Activated naive CD8-positive, alpha-beta T cell treated with anti-CD3 and anti-CD28 coated beads, Interleukin-2, amount 10 ng/mL, durations not matched to agents 7 days and 5 days (primary cell): ENCODE measurements at places on chromosomes 13 and 19. TPM values are rescaled to one million over a fixed set of nuclear protein-coding genes. Genes with fewer than 3 reads are reported as not detected.

Gene APOC4
- total RNA-seq: not detected

Gene SLITRK6
- not detected for total RNA-seq

Gene IFNL4
- total RNA-seq: not detected

Gene CDC42EP5
- total RNA-seq: not detected

Gene TEKTIP1
- 13.9 TPM for total RNA-seq

Gene ZNF549
- 13.6 TPM for total RNA-seq

Gene PRR22
- total RNA-seq: 3.8 TPM

Gene PRODH2
- total RNA-seq: not detected

Gene ATXN8OS
- total RNA-seq: not detected

Gene KCTD15
- 1.3 TPM for total RNA-seq

Gene SYCN
- not detected for total RNA-seq

Gene SYNE4
- total RNA-seq: 3.8 TPM

Gene SPRED3
- total RNA-seq: 2.6 TPM

Gene OR4F17
- total RNA-seq: not detected

Gene TUBA3C
- total RNA-seq: not detected

Gene PRRG2
- 2.3 TPM for total RNA-seq

Gene C19orf38
- 1.9 TPM for total RNA-seq

Gene ADAMTSL5
- 2.1 TPM for total RNA-seq

Gene ZNF439
- total RNA-seq: 16.8 TPM

Gene ICAM5
- total RNA-seq: 0.62 TPM

Gene LAMP1
- total RNA-seq: 90.1 TPM

Gene FLT1
- 1.1 TPM for total RNA-seq

Gene FOSB
- total RNA-seq: 69.4 TPM

Gene USHBP1
- not detected for total RNA-seq

Gene ZNF814
- 43.3 TPM for total RNA-seq

Gene DHRS12
- 12.6 TPM for total RNA-seq

Gene FFAR3
- total RNA-seq: not detected

Gene BEST2
- total RNA-seq: not detected

Gene DNM2
- 259 TPM for total RNA-seq

Gene GJA3
- 0.54 TPM for total RNA-seq

Gene CIRBP
- 342 TPM for total RNA-seq

Gene CEACAM5
- total RNA-seq: not detected

Gene ZNF492
- total RNA-seq: 2.5 TPM

Gene RNF225
- total RNA-seq: 0.83 TPM
